ENCODE measurements at places on chromosomes 4 and X.

DNA sequence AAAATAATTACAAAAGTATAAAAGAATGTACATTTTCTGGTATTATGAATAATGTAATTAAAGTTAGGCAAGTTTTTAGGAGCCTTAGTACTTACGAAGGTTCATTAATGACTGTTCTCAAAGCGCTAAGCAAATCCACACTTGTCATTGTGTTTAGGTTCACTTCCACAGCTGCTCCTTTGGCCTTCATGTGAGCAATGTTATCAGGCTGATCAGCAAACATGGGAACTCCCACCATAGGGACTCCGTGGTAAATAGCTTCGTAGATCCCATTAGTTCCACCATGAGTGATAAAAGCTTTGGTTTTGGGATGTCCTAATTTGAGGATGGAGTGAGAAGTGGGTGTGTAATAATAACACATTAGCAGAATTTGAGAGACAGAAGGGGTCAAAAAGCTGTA, 45.1 kb downstream of the UGT2A2 start:
- no peak for DNase-seq

DNA sequence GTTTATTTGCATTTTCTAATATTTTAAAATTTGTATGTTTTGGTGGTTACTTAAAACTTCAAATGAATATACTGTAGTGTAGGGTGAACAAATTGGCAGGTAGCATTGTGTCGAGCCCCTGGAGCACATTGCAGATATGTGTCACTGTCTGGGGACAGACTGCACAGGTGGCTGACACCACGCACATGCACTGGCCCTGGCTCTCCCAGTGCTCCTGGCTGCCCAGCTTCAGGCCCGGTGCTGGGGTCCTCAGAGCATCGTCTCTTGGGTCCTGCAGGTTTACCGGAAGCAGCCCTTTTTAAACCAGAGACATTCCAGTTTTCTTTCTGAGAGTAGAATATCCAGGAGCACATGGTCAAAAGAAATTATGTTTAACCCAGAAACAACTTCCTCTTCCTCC, 15.6 kb downstream of the BST1 start:
- DNase-seq = no peak

GRCh38 chr4:79923281-79923680, 149.7 kb downstream of the ANTXR2 start:
- DNase-seq = no peak

DNA sequence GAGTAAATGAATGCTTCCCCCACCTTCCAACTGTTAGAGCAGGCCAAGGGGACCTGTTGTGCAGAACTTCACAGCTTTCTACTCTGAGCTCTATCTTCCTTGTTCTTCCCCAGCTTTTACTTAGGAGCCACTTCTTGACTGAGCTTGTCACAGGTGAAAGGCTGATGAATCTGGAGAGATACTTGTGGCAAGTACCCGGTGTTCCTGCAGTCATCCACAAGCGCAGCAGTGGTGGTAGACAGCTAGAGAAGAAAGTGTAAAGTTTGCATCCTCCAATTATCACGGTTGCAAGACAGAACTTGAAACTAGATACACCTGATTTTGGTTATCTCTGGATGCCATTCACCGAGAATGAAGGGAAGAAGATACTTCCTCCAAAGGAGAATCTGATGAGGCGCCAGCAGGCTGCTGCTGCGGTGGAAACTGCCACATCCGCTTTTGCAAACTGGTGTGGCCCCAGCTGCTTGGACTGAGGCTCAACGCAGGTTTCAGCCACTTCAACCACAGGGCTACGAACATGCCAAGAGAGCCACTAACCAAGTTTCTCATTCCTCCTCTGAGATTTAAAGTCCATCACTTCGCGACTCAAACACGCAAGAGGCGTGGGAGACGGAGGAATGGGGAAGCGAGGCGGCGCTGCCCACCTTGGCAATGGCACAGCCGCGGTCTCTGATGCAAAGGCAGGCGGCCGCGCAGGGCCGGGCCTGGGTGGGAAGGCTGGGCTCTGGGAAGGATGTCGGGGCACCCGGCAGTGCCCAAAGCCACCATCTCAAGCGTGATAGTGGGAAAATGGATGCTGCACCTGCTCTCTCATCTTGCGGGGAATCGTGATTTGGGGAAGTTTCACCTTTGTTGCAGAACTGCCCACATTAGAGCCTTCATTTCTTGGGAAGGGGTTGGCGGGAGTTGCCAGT, 1.3 kb upstream of the FHIP1A start:
- no peak for DNase-seq

All from stimulated activated CD4-positive, alpha-beta T cell treated with anti-CD3 and anti-CD28 coated beads, Interleukin-12 subunit alpha, Interleukin-12 subunit beta, amount 100 ng/mL, for 4 hours (primary cell).